Stimulated activated naive CD4-positive, alpha-beta T cell treated with Interleukin-2 at 50 U/mL for 16 hours (primary cell): ENCODE measurements at places on chromosomes 7 and 10.

DNA sequence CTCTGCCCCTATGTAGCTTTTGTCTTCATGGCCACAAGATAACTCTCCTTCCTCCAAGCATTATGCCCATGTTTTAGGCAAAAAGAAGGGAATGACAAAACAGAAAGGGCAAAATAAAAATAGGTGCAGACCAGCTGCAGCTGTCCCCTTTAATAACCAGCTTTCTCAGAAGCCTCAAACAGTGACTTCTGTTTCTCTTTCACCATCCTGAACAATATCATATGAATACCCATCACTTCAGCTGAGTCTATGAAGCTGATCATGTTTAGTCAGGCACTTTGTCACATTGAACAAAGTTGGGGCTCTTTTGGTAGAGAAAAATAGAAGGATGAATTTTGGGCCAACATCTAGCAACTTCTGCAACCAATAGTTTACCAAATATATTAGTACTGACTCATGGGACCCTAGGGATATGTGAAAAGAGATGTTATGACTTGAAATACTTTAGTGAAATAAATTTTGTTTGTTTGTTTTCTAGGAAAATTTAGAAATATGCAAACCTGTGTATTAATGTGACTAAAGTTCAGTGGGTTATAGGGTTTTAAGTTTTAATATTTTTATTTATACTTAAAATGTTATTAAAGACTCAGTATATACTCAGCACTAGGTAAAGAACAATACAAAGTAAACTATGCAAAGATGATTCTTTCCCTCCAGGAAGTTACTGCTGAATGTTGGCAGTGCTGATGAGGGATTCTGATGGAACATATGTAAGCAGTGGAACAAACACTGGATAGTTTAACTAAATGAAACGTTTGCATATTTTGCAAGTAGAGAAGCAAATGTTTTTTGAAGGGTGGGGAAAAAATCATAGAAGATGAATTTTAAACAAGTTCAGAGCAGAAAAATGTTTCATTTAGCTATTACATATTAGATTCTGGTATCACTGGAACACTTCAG lies 133.7 kb downstream of the FOXP2 start:
- DNase-seq: no peak

- DNase-seq: no peak
These were observed 35.7 kb upstream of the SH2D4B start for GRCh38 chr10:80501913-80502521.

- DNase-seq: no peak
These were observed 241.5 kb upstream of the IGFBP3 start for GRCh38 chr7:46162609-46163008.

DNA sequence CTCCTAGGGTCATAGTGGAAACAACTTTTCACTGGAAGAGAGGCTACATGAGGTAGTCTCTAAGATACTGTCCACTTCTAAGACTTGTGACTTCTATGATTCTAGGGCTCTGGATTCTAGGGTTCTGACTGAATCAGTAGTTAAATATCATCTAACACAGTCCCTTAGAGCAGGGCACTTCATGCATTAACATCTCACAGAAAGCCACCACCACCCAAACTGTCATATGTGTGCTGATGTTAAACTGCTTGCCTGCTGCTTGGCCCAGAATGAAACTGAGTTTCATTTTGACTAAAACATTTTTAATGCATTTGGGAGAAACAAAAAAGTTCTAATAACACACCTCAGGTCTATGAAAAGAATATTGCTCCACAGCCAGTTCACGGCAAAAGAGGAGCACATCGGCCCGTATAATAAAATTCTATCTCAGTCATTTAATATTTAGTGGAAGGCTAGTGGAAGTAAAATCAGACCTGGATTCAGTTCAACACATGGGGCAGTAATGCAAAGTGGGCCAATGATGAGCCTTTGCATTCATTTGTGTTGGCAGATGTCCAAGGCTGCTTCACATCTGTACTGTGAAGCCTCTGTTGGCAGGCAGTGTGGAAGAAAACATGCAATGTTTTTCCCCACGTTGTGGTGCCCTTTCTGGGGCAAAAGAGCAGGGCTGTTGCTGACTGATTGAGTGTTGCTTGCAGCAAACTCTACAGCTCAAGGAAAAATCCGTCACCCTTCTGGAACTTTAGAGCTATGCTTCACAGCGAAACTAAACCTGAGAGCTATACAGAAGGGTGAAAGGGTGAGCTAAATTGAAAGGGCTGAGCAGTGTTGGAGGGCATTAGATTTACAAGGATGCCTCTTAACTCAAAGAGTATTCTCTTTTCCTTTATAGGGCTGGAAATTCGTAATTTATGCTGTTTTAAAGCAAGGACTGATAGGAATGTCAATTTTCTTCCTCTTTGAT lies 33.5 kb upstream of the AUTS2 start:
- no peak for DNase-seq

DNA sequence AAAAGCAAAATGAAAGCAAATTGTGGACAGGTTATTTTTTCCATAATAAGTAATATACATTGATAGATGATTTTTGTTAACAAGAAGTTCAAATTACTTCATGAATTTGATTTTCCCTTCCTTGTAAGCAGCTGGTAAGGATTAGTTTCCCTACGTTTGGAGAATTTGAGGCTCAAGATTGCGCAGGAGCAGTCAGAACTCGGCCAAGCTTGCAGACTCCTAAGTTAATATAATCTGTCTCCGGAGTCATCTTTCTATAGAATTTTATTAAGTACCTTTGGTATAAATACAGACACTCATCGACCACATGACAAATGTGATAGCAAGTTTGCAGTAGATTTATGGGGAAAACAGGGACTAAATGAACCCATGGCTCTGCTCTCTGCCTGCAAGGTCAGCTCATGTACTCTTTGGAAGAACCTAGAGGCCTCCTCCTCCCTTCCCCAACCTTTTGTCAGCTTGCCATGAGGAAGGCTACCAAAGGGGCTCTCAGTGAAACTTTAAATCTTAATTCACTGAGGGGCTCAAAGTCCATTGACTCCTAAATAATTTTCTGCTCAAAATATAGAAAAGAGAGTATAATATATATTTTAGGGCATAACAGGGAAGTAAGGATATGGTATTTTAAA lies 89.2 kb upstream of the CTTNBP2 start:
- DNase-seq: no peak

GRCh38 chr7:2792856-2793487 lies 51.1 kb downstream of the GNA12 start:
- no peak for DNase-seq

- no peak for DNase-seq
These were observed 11.6 kb downstream of the NAMPT start for GRCh38 chr7:106273009-106273668.

- no peak for DNase-seq
These were observed 557 bp downstream of the BAG3 start for GRCh38 chr10:119651514-119652360.

- no peak for DNase-seq
These were observed 32.0 kb upstream of the ZCCHC24 start for GRCh38 chr10:79477456-79477855.

DNA sequence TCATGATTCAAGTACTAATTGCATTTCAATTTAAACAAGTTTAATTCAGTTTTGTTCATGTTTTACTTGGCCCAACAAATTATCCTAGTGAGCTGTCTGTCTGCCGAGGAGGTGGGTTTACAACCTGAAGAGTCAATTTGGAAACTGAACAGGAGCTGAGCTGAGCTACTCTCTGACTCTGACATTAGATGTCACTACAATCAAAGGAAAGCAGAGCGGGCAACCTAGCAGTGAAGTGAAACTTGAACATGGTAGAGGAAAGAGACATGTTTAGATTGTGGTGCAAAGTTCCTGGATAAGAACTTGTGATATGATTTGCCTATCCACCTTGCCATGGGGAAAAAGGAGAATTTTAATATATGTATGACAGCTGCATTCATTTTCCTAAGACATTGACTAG lies 9.6 kb upstream of the AGR3 start:
- no peak for DNase-seq

DNA sequence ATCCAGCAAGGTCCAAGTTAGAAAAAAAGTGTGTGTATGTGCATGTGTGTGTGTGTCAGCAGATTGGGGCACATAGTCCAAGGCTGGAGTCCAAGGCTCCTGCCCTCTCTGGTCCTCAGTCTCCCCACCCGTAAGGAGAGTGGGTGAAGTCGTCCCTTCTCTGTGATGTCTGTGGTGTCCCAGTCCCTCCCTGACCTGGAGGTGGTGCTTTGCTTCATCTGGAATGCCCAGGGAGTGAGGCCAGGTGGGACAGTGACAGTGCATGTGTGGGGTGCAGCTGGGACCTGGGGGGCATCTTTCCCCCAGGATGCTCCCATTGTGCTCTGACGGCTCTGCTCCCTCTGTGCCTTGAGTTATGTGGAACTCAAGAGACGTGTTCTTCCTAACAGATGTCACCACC lies 18.0 kb downstream of the AQP1 start:
- no peak for DNase-seq

GRCh38 chr7:129989466-129989865 lies 36.7 kb upstream of the UBE2H start:
- peak; percentile 20 for DNase-seq

- no peak for DNase-seq
These were observed 500.8 kb downstream of the DNAJB6 start for GRCh38 chr7:157837561-157837960.

- DNase-seq: peak; percentile 6
These were observed 754.2 kb downstream of the GRID1 start for GRCh38 chr10:85612378-85612775.

- no peak for DNase-seq
These were observed 231.6 kb downstream of the SORCS3 start for GRCh38 chr10:104872691-104873090.

GRCh38 chr7:135653340-135654080 lies 8.8 kb upstream of the STMP1 start:
- DNase-seq: no peak

DNA sequence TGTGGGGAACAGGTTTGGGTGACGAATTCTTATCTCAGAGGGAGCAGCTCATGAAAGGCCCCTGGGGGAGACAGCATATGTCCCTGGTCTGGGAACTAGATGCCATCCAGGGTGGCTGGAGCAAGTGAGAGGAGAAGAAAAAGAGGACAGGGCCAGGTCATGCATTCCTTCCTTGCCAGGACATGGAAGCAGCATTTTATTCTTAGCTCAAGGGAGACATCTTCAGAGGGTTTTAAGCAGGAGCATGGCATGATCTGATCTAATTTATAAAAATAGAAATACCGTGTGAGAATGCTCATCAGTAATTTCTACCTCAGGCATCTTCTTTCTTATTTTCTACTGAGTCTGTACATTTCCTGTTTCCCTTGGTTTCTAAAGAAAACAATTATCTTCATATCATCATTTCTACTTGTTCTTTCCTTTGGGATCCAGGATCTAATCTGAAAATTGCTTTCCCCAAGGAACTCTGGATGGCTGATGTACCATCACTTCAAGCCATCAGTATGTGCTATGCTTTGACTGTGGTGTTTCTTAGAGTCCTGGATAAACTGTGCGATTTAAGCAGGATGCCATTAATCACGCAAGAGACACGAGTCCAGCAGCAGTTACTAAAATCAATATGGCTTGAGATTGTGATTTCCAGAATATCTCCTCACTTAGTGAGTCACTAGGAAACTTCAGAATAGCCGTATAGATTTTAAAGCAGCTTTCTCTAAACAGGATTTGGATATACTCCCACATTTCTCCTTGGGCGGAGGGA lies 386.2 kb downstream of the GALNT17 start:
- no peak for DNase-seq

GRCh38 chr10:129274748-129275474 lies 192.1 kb upstream of the MGMT start:
- DNase-seq: no peak

GRCh38 chr7:598899-599298 lies 79.3 kb upstream of the PDGFA start:
- no peak for DNase-seq

- no peak for DNase-seq
These were observed 9.4 kb upstream of the SLC25A28 start for GRCh38 chr10:99629625-99629978.

DNA sequence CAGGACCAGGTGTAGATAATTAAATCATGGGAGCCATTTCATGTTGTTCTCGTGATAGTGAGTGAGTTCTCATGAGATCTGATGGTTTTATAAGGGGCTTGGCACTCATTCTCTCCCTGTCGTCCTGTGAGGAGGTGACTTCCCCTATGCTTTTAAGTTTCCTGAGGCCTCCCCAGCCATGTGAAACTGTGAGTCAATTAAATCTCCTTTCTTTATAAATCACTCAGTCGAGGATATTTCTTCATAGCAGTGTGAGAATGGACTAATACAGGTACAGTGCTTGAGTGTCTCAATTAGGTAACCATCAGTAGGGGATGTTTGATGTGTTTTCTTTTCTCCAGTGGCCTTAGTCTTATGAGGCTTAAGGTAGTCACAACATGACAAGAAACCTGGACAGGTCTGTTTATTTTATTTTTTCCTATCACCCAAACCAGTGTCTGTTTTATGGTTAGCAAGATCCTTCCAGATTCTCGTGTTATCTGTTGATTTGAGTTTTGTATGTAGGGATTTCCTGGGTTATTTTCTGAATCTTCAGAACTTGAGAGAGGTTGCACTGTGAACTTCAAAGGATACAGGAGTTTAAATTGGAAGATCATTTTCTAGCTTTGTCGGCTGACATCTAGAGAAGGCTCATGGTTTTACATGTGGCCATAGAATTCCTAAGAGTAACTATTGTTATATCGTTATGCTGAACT lies 32.1 kb downstream of the UMAD1 start:
- DNase-seq: no peak

DNA sequence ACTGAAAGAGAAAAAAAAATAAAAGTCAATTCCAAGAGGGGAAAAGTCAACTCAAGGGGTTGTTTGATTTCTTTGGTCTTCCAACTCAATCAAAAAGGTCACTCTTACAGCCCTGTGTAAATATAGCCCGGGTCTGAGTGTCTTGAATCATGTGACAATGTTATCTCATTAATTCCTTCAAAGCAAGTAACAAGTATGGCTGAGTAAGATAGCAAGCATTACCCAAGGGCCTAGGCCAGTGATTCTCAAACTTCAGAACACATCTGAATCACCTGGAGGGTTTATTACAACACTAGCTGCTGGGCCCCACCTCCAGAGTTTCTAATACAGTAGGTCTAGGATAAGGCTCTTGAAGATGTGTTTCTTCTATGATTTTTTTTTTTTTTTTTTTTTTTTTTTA lies 125.0 kb downstream of the PRLHR start:
- no peak for DNase-seq

DNA sequence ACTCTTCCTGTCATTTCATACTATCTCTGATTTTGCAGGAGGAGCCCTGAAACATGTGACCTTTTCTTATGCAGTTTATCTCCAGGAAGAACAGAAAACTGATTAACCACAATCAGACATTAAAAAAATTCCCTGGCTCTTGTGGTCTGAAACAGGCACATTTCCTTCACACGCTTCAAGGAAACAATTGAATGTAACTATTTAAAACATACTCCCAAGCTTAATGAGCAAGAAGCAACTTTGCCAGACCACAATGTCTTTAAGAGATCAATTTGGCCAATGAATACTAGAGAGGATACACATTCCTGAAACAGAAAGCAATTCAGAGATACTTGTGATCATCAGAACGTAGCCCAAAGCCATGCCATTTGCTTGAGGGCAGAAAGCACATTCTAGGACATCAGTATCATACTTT lies 65.8 kb downstream of the PIP4K2A start:
- DNase-seq: no peak

DNA sequence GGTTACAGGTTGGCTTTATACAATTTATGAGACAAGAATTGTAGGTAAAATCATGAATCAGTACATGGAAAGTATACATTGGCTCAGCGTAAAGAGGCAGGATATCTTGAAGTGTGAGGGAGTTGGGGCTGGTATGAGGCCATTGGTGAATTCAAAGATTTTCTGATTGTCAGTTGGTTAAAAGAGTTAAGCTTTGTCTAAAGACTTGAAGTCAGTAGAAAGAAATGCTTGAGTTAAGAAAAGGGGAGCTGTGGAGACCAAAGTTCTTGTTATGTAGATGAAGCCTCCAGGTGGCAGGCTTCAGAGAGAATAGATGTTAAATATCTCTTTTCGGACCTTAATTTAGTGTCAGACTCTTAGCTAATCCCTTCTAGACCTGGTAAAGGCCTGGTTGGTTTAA lies 341.0 kb downstream of the GALNT17 start:
- DNase-seq: no peak
